ENCODE measurements at places on chromosomes 2 and 18.

GRCh38 chr2:75099521-75099922 is 99.8 kb downstream of the TACR1 start:
- DNase-seq = no peak

DNA sequence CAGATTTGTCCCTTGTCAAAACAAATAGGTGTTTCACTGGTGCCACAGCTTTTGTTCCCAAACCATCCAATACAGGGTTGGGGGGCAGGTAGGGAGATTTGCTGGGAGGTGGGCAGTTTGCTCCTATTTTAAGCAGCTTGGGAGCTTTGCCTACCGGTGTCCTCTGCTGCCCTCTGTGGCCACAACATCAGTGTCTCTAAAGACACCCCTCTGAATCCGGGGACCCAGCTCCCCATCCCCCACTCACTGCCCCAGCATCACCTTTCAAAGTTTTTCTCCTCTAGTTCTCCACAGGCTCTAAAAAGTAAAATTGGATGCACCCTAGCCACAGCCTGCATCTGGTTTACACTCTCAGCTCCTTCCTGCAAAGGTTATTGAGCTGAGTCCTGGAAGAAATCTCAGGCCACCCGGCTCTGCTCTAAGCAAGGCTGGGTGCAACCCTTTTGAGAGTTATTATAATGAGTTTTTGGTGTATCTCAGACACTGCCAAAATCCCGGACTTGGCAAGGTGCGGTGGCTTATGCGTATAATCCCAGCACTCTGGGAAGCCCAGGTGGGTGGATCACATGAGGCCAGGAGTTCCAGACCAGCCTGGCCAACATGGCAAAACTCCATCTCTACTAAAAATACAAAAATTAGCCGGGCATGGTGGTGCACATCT is 2.9 kb upstream of the EPAS1 start:
- no peak for DNase-seq

DNA sequence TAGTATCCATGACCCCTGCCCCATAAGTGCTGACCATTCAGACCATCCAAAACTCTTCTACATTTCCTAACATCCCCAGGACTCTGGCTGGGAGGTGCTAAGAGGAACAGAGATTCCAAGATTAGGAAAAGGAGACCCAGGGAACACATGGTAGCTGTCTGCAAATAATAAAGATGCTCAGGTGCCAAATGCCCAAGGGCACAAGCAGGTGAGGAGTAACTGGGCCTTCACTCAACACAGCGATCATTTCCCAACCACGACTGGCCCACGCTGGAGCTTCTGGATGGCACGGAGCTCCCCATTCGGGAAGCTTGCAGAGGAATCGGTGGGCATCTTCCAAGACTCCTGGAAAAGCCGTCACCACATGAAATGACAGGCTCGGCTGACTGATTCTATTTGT is 255.9 kb upstream of the SMIM21 start:
- DNase-seq = no peak

DNA sequence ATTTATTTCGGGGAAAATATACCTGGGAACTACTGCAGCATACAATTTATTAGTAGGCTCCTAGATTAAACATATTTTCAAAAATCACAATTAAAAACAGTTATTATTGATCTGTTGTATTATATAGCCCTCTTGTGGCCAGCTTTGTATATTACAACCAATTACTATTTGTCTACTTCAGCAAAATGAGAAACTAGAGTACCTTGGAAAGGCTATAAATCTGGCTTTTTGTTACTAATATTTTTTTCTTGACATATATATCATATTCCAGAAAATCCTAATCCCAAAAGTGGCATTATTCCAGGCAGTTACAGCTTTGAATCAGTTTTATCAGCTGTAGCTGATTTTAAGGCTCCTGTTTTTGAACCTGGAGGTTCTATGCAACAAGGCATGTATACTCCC is 101.2 kb downstream of the UBR3 start:
- peak; percentile 48 for DNase-seq

DNA sequence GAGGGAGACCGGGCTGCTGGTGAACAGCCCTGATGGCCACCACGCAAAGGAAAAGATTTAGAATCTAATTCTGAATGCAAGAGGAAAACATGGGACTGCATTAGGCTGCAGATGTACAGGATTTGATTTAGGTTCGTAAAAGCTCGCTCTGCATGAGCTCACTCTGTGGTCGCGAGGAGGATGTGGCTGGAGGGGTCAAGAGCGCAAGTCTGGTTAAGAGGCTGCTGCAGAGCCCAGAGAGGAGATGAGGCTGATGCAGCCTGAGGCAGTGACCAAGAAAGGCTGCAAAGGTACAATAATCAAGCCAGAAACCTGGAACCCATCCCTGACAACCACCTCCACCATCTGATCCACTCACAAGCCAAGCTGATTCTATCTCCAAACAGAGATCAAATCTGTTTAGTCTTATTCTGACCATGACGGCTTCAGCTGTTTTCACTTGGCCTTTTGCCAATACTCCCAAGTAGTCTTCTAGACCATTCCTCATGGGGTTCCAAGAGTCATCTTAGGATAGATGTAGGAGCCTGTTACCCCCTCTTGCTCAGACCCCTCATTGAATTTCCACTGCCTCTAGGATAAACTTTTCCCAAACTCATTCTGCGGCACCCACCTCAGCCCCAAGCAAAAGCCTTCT is 58.9 kb upstream of the ARL4C start:
- DNase-seq = no peak

DNA sequence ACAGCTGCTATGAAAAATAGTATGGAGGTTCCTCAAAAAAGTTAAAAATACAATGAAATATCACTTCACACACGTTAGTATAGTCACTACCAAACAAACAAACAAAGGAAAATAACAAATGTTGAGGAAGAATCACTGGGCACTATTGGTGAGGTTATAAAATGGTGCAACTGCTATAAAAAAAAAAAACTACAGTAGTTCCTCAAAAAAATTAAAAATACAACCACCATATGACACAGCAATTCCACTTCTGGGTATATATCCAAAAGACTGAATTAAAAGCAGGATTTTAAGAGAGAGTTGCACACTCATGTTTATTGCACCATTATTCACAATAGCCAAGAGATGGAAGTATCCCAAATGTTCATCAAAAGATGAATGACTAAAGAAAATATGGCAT is 80.9 kb upstream of the POU3F3 start:
- DNase-seq = no peak

DNA sequence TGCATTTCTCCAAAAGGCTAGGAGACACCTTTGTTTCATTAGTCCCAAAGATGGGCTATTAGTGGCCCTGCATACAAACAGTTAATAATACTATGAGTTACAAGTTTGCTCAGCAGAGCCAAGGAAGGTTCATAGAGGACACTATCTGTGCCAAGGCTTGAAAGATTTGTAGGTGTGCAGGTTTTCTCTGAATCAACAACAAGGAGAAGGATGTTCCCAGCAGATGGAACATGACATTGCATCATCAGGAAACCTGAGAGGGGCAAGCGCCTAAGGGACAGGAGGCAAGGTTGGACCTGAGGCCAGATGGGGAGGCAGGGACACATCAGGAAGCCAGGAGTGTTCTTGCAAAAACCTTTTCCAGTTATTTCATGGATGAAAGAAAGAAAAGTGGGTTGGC is 35.4 kb upstream of the STK17B start:
- DNase-seq = no peak

- DNase-seq = no peak
Measured at GRCh38 chr18:31398191-31398590, 21.6 kb downstream of the DSG4 start.

GRCh38 chr18:79713341-79713740 is 33.7 kb downstream of the CTDP1 start:
- DNase-seq = no peak

GRCh38 chr2:26245810-26246209 is 1.1 kb downstream of the HADHB start:
- DNase-seq = peak; percentile 34

DNA sequence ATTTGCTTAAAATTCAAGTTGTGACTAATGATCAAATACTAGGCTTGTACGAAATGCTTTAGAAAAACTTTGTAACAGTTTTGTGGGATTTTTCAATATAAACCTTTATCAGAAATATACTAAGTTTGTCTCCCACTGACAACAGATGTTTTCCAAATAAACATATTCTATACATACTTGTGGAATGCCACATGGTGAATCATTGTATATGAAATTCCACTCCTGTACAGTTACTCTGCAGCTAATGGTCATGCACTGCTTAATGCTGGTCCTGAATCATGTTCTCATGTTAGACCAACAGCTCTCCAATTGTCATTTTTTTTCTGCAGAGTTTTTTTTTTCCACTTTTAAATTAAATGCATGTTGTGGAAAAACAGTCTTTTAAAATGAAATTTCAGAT is 90.1 kb downstream of the DPP4 start:
- no peak for DNase-seq

DNA sequence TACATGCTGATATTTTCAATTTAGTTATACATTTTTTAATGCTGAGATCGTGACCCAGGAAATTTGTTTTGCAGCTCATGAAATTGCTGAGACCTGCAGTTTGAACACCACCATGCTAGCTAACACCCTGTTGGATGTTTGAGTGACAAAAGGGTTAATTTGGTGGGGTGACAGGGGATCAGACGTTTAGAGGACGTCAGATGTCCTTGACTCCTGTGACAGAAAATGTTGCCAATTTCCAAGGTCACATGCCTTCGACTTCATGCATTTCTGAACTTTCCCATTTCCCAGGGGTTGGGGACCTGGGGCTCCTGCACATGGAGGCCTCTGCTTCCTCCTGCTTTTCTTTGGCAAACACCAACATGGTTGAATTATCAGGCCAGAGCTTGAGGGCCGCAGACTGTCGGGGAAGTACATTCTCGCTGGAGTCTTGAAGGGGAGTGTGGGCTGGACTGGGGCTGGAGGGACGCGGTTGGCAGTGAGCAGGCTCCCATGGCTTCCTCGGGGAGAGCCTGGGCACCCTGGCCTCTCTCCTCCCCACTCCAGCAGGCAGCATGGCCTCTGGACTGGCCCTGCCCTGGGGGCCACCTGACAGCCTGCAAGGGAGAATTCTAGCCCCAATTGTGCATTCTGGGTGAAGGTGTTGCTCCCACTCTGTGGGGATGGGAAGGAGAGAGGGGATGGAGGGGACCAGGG is 73.1 kb downstream of the CTIF start:
- peak; percentile 44 for DNase-seq

GRCh38 chr2:155662224-155662623 is 670.3 kb downstream of the NR4A2 start:
- DNase-seq = no peak

DNA sequence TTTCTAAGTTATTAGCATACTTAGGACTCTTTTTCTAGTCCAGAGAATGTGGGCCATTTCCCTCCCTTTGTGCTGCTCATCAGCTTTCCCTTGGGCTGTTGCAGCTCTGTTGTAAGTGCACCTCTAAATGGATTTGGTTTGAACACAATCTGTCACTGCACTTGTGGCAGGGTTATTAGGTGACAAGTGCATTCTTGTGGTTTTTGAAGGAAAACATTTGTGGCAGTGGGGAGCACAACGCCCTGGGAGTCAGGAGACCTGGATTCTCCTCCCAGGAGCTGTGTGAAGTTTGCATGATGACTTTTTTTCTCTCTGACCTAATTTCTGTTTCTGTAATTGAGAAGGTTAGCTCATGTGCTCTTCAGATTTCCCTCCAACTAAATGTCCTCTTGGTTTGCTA is 630.9 kb upstream of the FAM98A start:
- no peak for DNase-seq

- peak; percentile 47 for DNase-seq
Measured at GRCh38 chr18:57561728-57562423, 24.6 kb downstream of the FECH start.

DNA sequence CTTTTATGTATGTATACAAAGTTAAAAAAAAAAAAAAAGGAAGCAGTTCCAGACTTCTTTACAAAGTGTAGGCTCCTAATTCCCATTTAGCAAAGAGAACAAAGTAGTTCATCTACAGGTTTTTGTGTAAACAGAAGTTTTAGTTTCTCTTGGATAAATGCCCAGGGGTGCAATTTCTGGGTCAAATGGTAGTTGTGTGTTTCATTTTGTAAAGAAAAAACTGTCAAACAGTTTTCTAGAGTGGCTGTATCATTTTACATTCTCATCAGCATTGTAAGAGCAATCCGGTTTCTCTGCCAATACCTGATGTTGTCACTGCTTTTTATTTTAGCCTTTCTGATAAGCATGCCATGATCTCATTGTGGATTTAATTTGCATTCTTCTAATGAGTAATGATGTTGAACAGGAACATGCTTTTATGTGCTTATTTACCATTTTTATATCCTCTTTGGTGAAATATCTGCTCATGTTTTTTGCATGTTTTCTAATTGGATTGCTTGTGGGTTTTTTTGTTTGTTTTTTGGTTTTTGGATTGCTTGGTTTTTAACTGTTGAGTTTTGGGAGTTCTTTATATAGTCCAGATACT is 16.6 kb upstream of the PSME4 start:
- DNase-seq = peak; percentile 51

GRCh38 chr2:72147303-72147971 is at the start of gene CYP26B1:
TSS of gene CYP26B1 (minus strand) at chr2:72147862. CDS start at chr2:72147834, 28 bp downstream.
- DNase-seq = no peak

DNA sequence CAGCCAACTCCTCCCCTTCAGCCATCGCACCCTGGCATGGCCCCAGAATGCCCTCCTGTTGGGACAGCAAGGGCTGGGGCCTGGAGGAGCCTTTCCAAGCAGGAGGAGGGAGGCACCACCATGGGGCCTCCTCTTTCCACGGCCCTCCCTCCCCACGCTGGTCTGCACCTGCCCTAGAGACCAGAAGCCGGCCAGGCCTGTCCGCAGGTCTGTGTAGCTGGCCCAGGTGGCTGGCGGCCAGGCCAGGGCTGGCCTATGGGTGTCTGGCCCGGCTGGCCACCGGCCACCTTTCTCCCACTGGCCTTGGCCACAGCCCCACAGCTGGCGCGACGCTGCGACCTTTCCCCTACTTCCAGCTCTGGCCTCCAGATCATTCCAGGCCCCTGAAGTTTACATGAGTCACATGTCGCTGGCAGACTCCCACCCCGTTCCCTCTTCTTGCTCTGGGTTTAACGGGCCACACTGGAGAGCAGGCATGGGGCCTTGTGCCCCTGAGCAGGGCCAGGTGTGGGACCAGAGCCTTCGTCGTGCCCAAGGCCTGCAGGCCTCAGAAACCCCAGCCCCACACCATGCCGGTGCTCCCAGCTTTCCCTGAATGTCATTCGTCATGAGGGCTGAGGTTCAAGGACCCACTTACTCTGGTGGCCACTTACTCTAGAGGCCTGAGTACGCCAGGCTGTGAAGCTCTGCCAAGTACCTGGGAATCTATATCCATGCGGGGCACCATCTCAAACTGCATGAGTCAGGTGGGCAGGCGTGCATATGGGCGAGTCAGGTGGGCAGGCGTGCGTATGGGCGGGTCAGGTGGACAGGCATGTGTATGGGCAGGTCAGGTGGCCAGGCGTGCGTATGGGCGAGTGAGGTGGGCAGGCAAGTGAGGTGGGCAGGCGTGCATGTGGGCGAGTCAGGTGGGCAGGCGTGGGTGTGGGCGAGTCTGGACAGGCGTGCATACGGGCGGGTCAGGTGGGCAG is 33.3 kb upstream of the KLF11 start:
- no peak for DNase-seq

GRCh38 chr2:74155830-74156229 is 8.1 kb upstream of the BOLA3 start:
- DNase-seq = no peak

- no peak for DNase-seq
Measured at GRCh38 chr2:230697676-230698075, 15.0 kb upstream of the CAB39 start.

GRCh38 chr2:29698216-29698615 is 223.2 kb downstream of the ALK start:
- DNase-seq = no peak

- DNase-seq = no peak
Measured at GRCh38 chr2:150136893-150137292, 350.6 kb downstream of the RND3 start.
